Neural crest cell (in vitro differentiated cells): ENCODE measurements at places on chromosomes 7 and 10. TPM values are rescaled to one million over a fixed set of nuclear protein-coding genes. Genes with fewer than 3 reads are reported as not detected.

FAM25G gene
- not detected in 2 replicates for total RNA-seq

DNA sequence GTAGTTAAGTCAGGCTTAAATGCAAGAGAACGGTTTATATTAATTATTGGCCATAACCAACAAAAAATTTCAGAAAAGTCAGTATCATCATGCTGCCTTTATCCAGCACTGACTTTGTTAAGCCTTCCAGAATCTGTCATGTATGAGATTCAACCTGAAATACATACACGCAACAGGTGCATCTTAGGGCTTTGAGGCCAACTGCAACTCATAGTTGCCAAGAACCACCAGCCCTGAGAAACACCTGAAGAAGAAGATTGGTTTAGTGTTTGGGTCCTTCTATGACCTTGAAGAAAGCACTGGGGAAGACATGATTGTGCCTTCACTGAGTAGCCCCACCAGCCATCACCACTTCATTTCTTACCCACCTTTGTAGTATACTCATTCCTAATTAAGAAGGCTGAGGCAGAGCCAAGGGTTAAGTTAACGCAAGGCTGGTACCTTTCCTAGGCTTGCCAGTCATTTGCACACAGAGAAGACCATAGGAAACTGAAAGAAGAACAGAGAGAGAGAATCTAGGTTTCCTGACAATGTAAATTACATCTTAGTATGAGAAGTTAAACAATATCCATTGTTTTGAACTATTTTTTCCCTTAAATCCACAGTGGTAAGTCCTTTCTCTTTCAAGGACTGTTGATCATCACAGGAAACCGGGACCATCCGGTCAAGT is 200.1 kb upstream of the PRKCQ start:
- DNase-seq, result no peak

CALML5 gene
- total RNA-seq, result not detected in 2 replicates

DNA sequence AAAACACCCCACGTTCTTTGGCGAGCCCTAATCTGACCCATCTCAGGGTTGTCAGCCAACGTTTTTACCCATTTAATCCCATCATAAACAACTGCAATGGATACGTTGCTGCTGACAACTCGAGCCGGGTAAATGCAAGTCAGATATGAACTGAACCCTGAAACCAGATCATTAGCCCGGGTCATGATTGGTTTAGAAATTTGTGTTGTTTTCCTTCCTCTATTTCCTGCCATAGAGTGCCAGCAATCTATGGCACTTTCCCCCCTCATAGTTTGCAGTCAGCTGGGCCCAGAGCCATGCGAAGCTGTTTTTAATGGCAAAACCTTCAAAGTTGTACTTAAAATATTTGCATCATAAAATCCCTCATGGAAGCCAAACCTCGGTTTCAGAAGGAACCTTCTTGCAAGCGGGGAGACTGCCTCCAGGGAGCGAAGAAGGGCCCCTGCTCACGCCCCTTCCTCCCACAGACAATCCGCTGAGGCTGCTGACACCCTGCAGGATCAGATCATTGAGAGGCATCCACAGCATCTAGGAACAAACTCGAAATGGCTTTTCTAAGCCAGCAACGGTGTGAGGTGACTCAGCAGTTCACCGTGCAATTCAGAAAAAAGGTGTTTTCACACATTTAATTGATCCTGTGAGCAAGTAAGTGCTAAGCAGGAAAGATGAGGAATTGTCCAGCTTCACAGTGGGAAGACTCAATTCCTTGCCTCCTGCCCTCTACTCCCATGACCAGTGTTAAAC is 710.1 kb downstream of the PARD3 start:
- DNase-seq, result no peak

DNA sequence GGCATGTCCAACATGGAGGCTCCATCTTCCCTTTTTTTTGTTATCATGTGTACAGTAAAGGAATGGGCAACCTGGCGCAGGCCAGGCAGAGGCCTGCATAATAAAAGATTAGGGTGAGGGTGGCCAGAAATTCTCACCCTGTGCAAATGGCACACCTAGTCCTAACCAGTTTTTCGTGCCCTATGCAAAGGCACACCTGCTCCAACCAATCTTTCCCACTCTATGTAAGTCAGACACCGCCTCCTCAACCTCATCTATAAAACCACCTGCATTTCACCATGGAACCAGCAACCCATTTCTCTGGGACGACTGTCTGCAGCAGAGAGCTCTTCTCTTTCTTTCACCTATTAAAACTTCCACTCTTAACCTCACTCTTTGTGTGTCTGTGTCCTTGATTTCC is 16.1 kb downstream of the TBATA start:
- DNase-seq, result no peak

GRCh38 chr7:149877890-149878522 is 4.2 kb downstream of the ATP6V0E2 start:
- DNase-seq, result no peak

SH2D4B gene
- total RNA-seq, result 0.09 and 0.16 TPM in 2 replicates

DNA sequence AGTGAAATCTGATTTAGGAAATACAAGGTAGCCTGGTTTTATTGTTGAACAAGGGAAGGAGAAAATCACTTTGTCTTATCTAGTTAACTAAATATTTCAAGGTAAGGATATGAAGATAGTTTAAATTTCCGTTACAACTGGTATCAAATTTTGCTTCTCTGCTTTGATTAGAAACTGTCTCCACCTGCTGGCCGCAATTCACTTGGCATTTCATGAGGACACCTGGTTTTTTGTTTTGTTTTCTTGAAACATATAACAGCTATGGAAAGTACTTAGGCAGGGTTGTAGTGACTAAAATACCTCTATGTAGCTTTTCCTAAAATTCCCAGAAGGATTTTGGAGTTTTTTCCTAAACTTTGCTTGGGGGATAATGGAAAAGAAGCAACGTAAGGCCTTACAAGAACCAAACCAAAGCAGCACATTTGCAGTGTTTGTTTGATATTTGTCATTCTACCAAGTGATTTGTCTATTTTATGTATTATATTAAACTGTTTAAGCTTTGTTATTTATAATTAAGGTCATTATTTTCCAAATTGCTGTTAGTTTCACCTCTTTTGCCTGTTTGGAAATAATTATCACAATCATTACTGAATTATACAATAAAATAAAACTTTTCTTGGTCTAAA is 73.6 kb downstream of the AHCYL2 start:
- DNase-seq, result peak; percentile 29

DNA sequence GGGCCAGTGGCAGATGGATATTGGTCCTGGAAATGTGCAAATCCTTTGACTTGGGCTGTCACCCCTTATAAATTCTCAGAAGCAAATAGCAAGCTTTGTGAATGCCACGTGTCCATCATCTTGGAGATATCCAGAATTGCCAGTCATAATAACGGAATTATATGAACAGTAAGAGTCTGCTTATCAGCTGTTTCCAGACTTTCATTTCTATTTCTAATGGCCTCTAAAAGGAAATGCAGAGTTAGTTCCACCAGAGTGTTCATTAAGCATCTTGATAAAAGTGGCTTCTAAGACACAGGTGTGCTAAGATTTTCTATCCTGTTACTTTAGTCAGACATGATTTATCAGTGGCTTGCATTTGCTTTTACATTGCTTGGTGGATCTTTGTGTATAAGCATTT is 87.4 kb downstream of the RAMP3 start:
- no peak for DNase-seq

DNA sequence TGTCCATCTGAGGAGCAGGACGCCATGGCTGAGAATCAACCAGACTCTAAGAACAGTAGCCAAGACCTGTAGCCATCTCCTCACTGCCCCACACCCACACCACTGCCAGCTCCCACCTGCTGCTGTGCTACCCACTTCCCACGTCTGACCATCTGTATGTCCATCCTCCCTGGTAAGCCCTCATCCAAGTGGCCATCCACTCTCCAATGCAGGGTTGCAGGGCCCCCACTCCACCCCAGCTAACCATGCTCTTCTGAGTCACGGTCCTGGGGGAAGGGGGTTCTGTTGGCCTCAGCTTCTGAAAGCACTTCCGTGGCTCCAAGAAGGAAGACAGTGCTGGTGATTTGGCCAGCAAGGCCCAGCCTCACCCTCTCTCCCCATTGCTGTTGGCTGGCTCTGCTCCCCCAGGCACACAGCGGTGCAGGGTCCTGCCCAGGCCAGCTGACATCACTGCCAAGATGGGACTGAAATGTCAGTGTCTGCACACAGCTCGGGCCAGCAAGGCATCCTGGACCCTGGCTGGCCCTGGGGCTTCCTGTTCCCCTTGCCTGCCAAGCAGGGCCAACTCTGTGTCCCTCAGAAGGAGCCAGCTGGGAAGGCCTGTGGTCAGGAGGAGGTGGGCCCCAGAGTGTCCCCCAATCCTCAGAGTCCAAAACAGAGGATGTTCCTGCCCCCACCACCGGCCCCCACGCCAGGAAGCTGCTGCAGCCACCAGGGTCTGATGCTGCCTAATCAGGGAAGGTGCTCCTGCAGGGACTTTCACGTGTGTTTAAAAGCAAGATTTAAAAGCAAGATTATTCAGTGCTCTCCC is 17.5 kb downstream of the RASGEF1A start:
- no peak for DNase-seq

SRRM3 gene
- total RNA-seq, result 4.6 and 4.9 TPM in 2 replicates

TDRD1 gene
- not detected in 2 replicates for total RNA-seq

SKIDA1 gene
- total RNA-seq, result 52.1 and 53.0 TPM in 2 replicates

CRTAC1 gene
- total RNA-seq, result 0.82 and 1.1 TPM in 2 replicates

PNLIPRP1 gene
- total RNA-seq, result not detected in 2 replicates

DNA sequence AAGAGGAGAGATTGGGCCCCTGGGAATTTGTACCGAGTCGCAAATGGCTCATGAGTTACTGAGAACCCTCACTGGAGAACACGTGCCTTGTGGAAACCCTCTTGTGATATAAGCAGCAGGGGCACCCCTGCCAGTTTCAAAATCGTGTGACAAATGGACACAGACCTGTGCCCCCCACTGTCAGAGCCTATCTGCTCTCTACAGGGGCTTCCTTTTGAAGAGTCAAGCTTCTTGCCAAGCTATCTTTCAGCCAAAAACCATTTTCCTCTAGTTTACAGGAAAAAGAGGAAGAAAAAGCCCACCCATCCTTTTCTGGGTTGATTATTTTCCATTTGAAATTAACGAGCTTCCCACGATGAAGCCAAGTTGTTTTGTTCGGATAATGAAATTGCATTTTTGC is 64.1 kb upstream of the MPP7 start:
- no peak for DNase-seq

DNA sequence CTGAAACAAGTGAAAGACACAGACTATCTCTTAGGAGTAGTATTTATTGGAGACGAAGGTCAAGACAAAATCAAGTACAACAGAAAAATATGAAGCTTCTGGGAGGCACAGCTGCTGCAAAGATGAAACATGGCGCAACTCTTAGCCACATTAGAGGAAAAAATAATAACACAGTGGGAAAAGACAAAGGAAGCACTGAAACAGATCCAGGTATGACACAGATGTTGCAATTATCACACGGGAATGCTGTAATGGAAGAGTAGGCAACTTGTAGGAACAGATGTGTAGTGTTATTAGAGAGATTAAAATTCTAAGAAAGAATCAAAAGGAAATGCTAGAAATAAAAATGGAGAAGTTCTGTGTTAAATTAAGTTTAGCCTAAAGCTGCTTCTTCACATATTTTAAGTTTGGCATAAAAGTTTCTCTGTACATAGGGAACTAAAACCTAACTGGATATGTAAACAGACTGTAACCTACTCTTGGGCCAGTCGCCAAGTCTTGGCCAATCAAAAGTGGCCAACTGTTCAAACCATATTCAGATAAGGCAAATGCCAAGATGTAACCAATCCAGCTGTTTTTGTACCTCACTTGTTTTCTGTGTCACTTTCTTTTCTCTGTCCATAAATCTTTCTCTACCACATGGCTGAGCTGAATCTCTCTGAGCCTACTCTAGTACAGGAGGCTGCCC is 1132.0 kb upstream of the LRRTM3 start:
- DNase-seq, result no peak

DNA sequence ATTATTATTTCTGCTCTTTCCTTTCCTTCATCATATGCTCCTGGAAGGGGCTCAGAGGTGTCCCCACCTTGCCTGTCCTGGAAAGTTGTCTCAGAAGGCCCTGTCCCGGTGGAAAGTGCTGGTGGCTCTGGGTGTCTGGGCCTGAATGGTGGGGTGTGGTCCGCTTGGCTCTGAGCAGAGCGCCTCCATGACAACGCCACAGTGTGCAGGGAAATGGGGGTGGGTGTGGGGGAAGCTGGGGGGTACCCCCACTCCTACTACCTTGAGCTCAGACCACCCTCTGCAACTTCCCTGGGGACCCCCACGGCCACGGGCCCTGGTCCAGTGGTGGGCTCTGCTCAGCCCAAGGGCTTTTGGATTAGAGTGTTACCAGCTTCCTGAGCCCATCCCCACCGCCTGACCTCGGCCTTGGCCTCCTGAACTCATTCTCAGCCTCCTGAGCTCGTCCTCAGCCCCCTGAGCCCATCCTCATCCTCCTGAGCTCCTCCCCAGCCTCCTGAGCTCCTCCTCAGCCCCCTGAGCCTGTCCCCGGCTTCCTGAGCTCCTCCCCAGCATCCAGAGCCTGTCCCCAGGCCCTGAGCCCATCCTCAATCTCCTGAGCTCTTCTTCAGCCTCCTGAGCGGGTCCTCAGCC is 106.4 kb upstream of the FAM20C start:
- DNase-seq, result no peak

ETV1 gene
- 89.4 and 104 TPM in 2 replicates for total RNA-seq

ARHGEF5 gene
- total RNA-seq, result 2.4 and 2.7 TPM in 2 replicates

DNA sequence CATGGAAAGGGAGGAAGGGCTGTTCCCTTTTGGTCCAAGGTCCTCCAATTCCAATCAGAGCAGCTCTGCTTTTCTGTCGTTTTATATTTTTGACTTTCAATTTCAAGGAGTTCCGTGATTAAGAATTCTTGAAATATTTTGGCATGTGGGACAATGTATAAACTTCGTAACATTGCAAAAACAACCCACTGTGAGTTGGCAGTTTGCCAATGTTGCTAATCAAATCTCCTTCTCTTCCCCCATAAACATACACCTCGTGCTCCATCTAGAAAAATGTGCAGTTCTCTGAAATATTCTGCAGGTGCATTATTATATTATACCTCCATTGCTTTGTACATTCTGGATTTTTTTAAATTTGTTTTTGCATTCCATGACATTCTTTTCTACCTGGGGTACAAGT is 49.8 kb downstream of the POU6F2 start:
- no peak for DNase-seq

GRCh38 chr7:122975341-122975740 is 20.2 kb downstream of the TAS2R16 start:
- no peak for DNase-seq

GRCh38 chr10:70615784-70616522 is 13.4 kb upstream of the PRF1 start:
- no peak for DNase-seq

- DNase-seq, result no peak
These were observed 207.0 kb downstream of the MLLT10 start for GRCh38 chr10:21740989-21741388.

PDK4 gene
- 0.07 TPM in 1 of 2 replicates, not detected in the other for total RNA-seq

- DNase-seq, result no peak
These were observed 168.0 kb upstream of the AHR start for GRCh38 chr7:17130281-17131059.

EBF3 gene
- total RNA-seq, result 11.2 and 11.6 TPM in 2 replicates

DNA sequence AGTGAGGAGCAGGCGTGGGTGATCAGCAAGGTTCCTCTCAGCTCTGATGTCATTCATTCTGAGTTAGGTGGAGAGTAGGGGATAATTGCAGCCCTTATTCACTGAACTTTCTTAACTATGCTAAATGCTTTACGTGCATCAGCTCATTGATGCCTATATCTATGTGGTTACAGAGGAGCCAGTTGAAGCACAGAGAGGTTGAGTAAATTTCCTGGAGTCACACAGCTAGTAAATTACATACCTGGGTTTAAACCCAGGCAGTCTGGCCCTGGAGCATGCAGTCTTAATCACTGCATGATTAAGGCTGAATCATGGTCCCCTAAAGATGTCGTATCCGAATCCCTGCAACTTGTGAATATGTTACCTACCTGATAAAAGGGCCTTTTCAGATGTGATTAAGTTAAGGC is 99.6 kb downstream of the GRK5 start:
- DNase-seq, result no peak

- no peak for DNase-seq
These were observed 274.0 kb downstream of the CSTF2T start for GRCh38 chr10:51425431-51425830.

GRCh38 chr10:24857031-24857725 is 95.2 kb downstream of the PRTFDC1 start:
- DNase-seq, result no peak
